Fibroblast of the aortic adventitia (primary cell): ENCODE measurements at places on chromosomes 5 and 9.

DNA sequence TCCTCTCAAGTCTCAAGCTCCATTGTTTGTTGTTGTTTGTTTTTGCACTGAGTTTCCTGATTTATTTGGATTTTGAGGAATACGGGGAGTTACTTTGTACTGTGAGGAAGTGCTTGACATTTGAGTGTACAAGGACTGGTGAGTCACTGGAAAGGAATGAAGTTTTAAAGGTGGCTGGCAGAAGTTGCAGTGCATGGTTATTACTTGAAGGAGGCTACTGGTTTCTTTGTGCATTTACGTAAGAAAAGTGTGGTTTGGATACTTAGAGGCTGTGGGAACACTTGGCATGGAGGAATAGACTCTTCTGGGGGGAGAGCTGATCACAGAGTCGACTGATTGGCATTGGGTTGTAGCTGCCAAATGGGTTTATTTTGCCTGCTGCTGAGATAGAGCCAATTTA, 919.0 kb downstream of the TAF11L14 start:
- DNase-seq: no peak

DNA sequence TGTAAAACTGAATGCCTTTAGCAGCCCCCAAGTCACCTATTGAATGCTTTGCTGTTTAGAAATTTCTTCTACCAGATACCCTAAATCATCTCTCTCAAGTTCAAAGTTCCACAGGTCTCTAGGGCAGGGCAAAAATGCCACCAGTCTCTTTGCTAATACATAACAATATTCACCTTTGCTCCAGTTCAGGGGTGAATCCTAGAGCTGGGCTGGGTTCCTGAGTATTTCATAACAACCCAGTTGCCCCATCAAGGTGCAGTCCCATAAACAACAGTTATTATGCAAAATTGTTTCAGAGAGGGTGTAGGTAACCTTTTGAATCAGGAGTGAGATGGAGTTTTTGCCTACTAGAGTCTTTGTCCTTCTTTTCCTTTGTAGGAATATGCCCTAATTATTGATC, 19.0 kb upstream of the C1QTNF3 start:
- no peak for DNase-seq

DNA sequence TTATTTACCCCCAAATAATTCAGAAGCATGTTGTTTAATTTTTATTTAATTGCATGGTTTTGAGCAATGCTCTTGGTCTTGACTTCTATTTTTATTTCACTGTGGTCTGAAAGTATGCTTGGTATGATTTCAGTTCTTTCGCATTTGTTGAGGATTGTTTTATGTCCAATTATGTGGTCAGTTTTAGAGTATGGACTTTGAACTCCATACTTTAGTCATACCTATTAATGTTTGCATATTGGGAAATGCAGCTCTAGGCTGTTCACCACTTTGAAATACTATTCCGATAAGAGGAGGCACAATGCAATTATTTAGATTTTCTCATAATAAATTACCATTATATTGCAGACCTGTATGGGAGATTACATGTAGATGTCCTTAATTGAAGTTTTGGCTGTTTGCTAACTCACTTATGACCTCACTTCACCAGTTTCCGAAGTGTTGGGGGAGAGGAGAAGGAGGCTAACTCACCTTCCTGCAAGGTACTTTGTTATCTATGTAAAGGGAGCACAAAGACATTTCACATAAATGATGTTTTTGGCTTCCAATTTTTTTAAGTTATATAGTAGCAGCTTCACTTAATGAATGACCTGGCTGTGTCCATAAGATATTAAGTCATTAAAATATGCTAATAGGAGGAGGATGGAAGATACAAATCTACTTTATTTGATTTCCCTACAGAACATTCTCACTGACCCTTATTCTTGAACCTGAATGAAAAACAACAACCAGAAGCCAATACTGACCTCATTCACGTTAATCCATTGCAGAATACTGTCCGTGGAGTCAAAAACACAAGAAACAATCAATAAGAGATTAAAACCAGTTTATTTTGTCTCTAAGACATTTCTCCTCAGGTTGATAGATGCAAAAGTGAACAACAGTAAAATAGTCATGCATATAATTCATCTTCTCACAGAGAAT, 970.3 kb upstream of the ARRDC3 start:
- DNase-seq: peak; percentile 5

- DNase-seq: peak; percentile 53
Observed at GRCh38 chr5:124889486-124889825, 143.0 kb upstream of the ZNF608 start.

- DNase-seq: no peak
Observed at GRCh38 chr9:122015170-122015821, 77.8 kb downstream of the TTLL11 start.

- peak; percentile 100 for DNase-seq
Observed at GRCh38 chr5:10485142-10485795, 43.6 kb downstream of the ROPN1L start.

DNA sequence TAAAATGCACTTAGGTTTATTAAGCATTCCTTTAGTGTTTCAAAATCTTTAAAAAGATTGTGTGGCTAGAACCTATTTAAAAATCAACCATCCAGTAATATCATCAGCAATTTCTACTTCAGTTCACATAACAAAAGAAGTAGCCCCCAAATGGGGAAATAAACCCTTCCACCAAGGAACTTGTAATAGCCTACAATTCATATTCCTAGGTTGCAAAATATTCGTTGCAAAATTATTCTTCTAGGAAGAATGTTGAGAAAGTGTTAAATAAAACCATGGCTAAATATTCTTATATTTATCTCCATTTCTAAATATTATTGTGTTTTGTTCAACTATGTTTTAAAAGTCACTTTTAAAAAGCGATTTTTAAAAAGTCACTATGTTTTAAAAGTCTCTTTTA, 177.9 kb upstream of the PRLR start:
- DNase-seq: no peak

GRCh38 chr9:127574072-127574993, 37.7 kb upstream of the STXBP1 start:
- DNase-seq: peak; percentile 56

DNA sequence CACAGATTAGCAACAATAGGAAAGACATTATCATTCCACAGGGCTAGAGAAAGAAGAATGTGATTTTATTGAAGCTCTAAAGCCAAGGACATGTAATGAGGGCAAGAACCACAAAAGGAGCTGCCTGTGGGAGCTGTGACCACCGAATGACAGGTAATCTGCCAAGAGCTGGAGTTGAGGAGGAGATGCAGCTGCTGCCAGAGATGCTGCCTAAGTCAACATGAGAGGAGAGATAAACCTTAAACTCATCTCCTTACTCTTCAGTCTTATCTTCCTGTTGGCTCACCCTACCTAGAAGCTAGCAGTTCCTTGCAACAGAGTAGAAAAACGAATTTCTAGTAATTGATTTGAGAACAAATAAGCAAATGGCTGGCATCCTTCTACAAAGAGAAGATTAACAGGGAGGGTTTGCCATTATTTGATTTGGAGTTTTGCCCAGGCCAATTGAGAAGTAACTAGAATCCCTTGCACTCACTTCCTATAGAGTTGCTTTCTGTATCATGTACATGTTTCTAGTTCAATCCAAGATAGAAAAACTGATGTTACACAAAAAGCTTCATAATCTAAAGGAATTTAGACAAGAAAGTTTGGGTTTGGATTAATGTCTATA, 539.2 kb downstream of the TLE1 start:
- DNase-seq: no peak

DNA sequence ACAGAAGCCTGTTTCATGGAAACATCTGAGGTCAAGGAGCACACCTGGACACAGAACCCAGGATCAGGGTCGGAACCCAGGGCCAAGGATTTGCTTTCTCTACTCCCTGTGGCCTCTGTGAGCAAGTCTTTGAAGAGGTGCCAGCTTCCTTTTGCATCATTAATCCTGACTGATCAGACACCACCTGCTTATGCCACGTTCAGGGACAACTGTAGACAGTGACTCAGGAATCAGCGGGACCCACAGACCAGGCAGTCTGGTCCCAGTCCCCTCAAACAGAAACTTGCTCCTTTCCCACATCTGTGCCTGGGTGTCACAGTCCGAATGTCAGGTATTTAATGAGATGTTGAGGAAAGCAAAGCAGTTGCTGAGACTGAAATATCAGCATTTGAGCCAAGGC, 154.8 kb downstream of the SGCD start:
- no peak for DNase-seq

DNA sequence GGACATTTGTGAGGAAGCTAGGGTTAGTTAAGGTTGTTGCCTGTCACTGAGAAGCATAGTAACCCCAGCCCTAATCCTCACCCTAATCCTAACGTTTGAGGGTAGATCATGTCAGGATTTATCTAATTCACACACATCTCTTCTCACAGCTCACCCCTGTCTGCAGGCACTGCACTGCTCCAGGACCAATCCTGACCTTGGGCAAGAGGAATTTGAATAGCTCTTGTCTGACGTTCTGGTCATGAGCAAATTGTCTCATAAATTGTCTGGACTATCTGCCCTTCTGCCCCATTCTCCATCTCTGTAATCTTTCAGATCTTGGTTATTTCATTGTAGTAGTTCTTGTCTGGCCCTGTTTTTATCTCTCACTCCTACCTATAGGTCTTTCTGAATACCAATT, 18.7 kb downstream of the CRHBP start:
- DNase-seq: no peak

- no peak for DNase-seq
Observed at GRCh38 chr5:171857489-171857876, 71.9 kb downstream of the SMIM23 start.

DNA sequence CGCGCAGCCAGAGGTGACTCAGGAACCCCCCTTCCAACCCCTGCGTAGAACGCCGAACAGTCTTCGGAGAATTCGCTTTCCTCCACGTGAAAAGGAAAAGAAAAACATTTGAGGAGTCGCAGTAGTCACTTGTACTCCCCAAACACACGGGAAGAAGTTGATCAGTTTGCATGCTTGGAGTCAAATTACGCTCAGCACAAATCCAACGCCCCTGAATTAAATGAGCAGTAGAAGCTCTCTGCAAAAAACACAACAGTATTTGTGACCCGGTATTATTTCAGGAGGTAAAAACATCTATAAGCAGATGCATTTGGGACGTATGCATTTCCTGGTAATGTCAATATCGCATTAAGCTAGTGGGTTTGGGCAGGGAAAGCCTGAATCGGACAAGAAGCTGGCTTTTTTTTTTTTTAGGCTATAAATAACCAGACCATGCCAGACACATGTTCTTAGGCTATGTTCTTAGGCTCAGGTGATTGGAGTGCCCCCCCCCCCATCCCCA, 854 bp upstream of the ARL15 start:
- DNase-seq: peak; percentile 32

- DNase-seq: peak; percentile 42
Observed at GRCh38 chr5:139108063-139108824, 89.9 kb downstream of the SIL1 start.

DNA sequence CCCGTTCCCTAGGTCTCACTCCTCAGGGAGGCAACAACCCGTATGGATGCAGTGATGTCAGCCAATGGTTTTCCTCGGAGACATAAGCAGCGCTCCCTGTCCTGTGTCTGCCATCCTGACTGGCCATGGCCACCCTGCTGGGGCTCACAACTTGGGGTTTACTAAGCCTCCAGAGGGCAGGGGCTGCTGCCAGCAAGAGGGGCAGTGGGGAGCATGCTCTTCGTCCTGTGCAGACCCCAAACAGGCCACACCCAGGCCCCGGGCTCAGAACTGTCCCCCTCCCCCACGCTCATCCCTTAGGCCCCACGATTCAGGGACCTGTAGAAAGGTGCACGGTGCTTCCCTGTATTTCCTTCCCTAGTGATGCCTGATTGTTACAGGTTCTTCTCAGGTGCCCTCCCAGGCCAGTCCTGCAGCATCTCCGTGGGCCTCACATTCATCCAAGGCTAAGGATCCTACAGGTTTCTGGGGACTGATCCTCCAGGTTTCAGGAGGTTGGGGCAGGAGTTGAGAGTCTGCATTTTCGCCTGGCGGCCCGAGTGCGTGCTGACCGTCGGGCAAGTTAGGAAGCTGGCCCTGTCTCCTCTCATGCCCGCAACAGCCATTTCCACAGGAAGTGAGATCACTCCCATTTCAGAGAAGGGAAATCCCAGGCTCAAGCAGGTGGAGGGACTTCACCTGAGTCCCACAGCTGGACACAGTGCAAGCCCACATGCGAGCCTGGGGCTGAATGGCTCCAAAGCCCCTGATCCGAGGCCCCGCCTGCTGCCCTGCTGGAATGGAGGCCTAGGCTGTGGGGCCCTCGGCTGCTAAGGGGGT, 217.6 kb downstream of the ROR2 start:
- DNase-seq: no peak

GRCh38 chr5:67425514-67425913, 228.9 kb upstream of the CD180 start:
- DNase-seq: peak; percentile 33

DNA sequence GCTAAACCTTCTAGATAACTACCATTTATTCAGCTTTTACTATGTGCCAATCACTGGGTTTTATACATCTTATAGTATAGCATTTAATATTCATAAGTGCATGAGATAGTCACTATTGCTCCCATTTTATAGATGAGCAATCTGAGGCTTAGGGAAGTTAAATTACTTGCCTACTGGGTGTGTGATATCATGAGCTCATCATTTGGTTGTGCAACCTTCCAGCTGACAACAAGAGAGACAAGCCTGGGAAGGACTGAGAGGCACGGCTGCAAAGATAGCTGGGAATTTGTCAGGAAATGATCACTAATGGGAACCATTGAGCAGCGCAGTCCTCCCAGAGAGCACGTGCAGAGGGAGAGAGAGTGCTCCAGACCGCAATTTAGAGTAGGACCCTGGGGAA, 481.6 kb upstream of the KIF2A start:
- no peak for DNase-seq

DNA sequence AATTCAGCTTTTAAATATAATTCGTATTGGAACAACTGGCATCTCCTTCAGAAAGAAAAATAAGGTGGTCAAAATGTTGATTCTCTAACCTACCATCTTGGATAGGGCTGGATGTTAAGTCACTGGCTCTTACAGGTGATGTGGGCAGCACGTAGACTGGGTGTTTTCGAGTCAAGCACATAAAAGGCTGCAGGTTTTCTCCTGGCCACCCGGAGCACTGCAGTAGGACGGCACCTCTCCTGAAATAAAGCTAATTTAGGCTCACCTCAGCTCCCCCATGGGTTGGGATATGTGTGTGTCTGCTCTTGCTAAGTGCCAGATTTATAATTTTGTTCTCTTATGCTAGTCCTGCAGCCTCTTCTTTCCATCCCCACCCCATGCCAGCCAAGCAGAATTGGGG, 80.3 kb downstream of the IQGAP2 start:
- no peak for DNase-seq

GRCh38 chr5:113379936-113380806, 54.6 kb downstream of the TSSK1B start:
- DNase-seq: peak; percentile 28

DNA sequence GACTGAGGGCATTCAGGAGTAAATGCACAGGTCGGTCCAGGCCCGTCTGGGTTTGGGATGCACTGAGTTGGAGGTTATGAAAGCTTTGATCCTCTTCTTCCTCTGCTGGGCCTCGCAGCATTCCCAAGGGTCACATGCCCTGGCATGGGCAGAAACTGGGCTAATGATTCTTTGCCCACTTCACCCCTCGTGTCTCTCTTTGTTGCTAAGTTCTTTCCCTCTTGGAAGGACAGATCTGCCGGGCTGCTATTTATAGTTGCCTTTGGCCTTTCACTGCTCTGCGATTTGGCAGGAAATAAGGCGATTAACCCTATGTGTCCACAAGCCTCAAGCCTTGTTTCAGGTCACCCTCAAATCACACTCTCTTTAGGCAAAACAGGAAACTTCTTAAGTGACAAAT, 66.9 kb downstream of the ENTREP1 start:
- peak; percentile 31 for DNase-seq

GRCh38 chr5:134846641-134846960, 833 bp downstream of the C5orf24 start:
- no peak for DNase-seq
